ENCODE measurements at places on chromosomes 1 and 21. TPM values are rescaled to one million over a fixed set of nuclear protein-coding genes. Genes with fewer than 3 reads are reported as not detected.

- no peak for DNase-seq
These were observed 41.1 kb downstream of the ZNF678 start for GRCh38 chr1:227604446-227604845.

DNA sequence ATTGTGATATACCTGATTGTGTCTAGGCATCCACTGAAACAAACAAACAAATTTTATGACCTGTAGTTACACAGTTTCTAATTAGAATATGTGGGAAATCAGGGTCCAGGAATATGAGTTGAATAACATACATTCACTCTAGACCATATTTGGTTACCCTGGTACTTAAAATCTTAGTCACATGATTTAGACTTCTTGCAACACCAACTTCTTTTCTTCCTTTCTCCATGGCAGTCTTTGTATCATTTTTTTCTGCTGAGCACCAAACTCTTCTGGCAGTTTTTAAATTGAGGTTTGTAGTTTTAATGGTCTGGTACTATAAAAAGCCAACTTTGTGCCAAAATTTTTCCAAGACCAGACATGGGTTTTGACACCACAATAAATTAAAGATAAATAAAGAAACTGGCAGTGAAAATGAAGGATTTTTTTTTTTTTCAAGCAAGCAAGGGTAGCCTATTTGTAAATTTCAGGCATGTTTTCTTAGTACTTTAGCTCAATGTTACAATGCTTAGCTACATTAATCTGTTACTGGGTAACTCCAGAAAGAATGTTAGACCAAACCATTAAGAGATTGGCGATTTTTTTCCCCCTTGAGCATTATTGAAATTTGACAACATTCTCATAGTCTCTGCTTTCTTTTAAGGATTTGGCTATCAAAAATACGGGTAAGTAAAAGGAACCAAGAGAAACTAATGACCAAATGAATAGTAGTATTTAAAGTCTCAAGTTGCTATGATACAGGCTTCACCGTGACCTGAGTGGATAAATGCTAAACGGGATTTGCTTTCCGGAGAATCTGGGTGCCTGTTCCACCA lies 108.5 kb downstream of the NFIA start:
- DNase-seq, result no peak

DNA sequence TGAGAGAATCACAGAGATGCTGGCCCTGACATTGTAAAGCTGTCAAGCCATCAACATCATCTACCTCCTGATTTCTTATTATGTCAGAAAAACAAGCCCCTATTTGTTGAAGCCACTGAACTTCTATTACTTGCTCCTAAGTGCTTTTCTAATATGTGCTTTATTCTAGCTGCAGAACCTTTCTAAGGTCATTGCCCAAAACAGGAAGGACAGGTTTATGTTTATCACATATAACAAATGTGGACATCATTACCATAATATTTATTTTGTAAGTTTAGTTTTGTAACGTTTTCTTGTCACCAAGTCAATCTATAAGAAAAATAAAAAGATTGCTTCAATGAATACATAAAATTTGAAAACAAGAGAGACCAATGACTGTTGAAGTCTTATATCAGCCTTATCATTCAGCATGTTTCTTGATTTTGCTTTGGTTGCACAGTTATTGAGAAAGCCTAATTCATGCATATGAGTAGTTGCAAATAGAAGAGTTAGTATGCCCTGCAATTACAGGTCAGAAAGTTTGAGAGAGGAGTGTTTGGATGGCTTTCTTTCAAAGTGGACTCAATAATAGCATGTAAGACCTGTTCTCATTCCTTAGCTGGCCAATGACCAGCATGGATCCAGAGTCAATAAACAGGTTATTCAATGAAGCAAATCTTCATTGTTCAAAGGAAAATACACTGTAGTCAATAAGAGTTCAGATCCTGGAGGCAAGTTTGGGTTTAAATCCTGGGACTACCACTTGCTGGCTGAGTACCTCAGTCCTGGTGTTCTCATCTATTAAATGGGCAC lies 84.1 kb downstream of the MAB21L3 start:
- DNase-seq, result no peak

Gene CLCNKA
- total RNA-seq, result 1.7 TPM

Gene ADAMTS5
- 2.3 TPM for total RNA-seq

Gene LCE1B
- not detected for total RNA-seq

Gene AGMAT
- total RNA-seq, result 25.1 TPM
